HT-29 (cell line): ENCODE measurements at places on chromosomes 5 and 9. TPM values are rescaled to one million over a fixed set of nuclear protein-coding genes. Genes with fewer than 3 reads are reported as not detected.

The PLPP7 gene
- total RNA-seq = not detected in 2 replicates

The TICAM2 gene
- total RNA-seq = 0.47 TPM in 1 of 2 replicates, not detected in the other

The TEX48 gene
- total RNA-seq = not detected in 2 replicates

The PTPRD gene
- total RNA-seq = not detected in 2 replicates

The F12 gene
- total RNA-seq = 52.9 TPM in 2 replicates

GRCh38 chr5:124468671-124469411 lies 277.6 kb downstream of the ZNF608 start:
- no peak for DNase-seq

- DNase-seq = no peak
Measured at GRCh38 chr5:173319646-173320045, 8.6 kb downstream of the STC2 start.

GRCh38 chr5:134142052-134142451 lies 27.6 kb downstream of the TCF7 start:
- DNase-seq = no peak

- peak; percentile 35 for DNase-seq
Measured at GRCh38 chr9:34869390-34869789, 88.7 kb upstream of the PHF24 start.

DNA sequence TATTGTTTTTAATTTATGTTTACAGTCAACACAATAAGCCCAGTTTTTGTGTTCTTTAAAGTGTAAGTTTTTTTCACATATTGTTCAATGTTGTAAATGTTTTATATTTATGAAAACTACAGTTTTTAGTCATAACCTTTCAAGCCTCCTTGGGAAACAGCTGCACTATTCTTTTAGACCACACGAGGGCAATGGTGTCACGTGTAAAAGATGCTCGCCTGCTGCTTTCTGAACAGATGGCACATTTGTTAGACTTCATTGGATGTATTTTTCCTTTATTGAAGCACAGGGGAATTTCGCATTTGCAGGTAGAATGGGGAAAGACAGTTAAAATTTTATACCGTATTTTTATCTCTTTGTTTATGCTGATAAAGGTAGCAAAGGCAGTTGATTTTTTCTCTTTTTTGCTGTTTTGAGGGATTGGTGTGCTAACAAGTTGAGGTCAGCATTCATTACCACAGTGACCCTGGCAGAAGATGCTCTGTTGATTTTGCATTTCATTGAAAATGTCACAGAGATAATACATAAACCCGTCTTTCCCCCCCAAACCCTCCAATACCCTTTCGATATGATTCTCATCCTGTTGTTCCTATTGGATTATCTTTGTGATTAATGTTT lies 59.0 kb downstream of the MAT2B start:
- DNase-seq = peak; percentile 77

- DNase-seq = no peak
Measured at GRCh38 chr9:115756736-115757135, 396.9 kb upstream of the PAPPA start.

DNA sequence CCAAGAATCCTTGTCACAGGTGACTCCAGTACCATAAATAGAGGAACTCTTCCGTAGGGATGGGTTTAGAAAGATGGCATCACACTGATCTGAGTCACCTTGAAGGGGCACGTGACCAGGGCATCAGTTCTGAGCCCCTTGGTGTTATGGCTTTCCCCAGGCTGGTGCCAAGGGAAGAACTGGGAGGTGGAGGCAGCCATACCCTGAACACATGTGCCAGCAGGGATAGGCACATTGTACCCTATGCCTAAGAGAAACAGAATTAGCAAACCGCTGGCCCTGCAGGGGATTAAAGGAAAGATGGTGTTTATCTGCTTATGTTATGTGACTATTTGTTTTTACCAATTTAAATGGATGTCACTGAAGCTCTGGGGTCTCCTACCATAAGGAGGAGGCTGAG lies 196.2 kb downstream of the RGS3 start:
- DNase-seq = no peak

- no peak for DNase-seq
Measured at GRCh38 chr5:98031496-98031895, 742.0 kb upstream of the RGMB start.

- DNase-seq = no peak
Measured at GRCh38 chr9:70159630-70160029, 99.1 kb upstream of the SMC5 start.

- no peak for DNase-seq
Measured at GRCh38 chr9:81470864-81471263, 218.5 kb downstream of the TLE1 start.

GRCh38 chr5:132653716-132654115 lies 4.3 kb upstream of the IL13 start:
- no peak for DNase-seq

- DNase-seq = no peak
Measured at GRCh38 chr5:50881407-50881806, 215.0 kb downstream of the PARP8 start.

DNA sequence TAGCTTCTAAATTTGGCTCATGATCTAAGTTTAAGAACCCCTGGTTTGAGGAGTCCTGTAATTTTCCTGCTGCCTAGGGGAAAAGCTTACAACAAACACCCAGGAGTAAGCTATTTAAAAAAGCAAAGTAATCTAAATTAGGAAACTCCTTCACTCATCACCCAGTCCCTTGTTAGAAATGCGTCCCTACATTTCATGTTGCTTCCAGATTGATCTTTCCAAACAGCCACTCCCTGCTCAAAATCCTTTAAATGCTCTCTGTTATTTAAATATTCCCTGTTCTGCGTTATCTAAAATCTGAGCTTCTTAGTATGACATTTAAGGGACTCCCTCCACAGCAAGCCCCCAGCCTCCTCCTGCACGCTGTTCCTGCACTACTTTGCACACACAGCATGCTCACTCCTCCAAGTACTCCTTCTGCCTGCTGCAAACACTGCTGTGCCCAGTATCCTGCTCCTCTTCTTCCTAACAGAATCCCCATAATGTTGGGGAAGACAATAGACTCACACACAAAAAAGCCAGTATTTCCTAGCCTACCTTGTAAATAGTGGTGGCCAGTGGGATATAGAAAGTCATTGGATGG lies 123.3 kb upstream of the RASEF start:
- DNase-seq = no peak

GRCh38 chr5:127089191-127089590 lies 15.9 kb upstream of the C5orf63 start:
- DNase-seq = no peak

- DNase-seq = no peak
Measured at GRCh38 chr5:120545007-120545406, 80.9 kb downstream of the PRR16 start.
